HCEC 1CT (cell line): ENCODE measurements at places on chromosomes 6 and 20.
A peak's percentile ranks its signal among the peaks of the same experiment; 100 is the strongest.

DNA sequence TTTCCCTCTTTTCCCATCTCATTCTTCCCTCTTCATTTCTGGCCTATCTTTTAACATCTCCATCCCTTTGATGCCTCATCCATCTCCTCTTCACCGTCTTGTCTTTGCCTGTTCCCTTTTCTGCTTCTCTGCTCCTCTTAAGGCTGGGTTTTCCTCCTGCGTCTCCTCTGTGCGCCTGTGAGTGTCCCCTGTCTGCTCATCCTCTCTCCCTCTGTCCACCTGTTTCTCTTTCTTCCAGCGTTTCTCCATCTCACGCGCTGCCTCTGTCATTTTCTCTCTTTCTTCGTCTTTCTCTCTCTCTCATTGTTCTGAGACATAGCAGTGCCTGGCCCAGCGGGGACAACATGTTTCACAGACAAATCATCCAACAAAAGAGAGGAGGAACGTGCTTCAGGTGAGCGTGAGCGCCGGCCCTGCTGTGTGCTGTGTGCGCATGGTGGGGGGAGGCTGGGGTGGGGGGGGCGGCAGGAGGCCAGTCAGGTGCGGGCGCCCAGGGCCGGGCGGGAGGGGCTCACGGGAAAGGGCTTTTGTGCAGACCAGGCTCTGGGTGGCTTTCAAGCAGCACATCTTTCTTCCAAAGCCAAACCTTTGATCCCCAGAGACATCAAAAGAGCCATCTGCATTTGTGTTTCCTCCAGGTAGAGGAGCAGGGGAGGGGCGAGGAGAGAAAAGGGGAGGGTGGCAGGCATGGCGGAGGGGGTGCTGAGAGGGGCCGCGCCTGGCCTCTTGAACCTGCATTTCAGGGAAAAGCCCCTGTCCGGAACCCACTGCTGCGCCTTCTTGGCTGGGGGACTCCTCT, 121.3 kb downstream of the VEGFA start:
- no peak for DNase-seq

DNA sequence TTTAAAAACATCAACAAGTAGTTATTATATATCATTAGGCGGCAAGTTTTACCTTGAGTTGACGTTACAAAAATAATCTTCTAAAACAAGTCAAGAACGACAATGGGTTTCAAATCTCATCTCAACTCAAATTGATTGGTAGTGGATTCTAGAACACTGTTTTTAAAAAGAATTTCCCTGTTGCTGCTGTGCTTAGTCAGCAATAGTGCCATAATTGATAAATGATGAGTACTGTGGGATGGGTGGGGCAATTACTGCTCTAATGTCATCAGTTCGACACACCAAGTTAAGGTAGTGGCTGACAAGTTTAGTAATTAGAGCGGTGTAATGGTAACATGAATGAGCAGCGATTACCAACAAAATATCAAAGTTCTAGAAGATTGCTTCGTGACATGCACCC, 73.4 kb upstream of the HTR1B start:
- no peak for DNase-seq

- no peak for DNase-seq
Observed at GRCh38 chr6:63730311-63730710, 94.7 kb downstream of the PHF3 start.

DNA sequence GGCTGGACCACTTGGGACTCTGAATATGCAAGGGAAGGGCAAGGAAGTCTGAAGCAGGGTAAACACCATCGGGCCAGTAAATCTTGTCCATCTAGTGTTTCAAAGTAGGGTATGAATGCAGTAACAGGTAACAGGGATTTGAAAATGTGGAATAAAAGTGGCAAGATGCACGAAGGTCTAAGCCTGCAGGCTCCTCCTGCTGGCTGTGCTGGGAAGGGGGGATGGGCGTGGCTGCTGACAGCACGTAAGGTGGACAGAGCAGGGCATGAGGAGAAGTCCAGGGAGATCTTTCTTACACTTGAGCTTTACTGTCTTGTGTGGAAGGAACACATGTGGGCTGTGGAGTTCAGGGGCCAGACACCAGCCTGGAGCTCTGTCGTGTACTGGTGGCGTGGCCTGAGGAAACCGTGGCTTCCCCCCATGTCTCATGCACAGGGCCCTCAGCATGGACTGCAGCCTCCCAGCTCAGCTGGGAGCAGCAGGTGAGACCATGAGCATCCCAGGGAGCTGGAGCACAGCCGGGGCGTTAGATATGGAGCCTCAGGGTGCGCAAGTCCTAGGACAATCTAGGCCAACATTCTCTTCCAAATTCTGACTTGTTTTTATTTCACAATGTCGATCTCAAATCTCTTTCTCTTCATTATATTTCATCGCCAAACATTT, 84.5 kb downstream of the SLC22A23 start:
- no peak for DNase-seq

DNA sequence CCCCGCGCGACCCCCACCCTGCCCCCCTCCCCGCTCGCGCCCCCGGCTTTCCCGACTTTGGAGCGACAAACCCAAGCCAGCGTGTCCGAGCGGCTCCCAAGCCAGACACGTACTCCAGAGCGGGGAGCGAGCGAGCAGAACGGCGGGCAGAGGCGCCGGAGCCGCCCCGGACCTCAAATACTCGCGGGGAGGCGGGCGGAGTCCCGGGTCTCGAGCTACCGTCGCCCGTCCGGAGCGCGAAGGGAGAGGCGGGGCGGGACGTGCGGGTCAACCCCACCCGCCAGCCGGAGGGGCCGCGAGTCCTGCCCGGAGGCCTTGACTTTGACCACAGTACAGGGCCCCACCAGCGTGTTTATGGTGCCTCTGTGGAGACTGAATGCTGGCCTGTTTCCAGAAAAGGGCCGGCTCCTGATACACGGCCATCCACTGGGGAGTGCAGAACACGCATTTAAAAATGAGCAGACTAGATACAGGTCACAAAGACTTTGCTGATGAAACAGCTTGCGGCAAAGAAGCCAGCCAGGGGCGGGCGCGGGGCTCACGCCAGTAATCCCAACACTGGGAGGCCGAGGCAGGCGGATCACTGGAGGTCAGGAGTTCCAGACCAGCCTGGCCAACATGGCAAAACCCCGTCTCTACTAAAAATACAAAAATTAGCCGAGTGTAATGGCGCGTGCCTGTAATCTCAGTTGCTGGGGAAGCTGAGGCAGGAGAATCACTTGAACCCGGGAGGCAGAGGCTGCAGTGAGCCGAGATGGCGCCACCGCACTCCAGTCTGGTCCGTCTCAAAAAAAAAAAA, at the start of gene SERPINB6:
Gene SERPINB6, minus strand, starts transcription at position 148 of the 799 bp plus-strand sequence. CDS start 12,235 bp downstream, outside the sequence.
- peak; percentile 61 for DNase-seq

- no peak for DNase-seq
Observed at GRCh38 chr20:11582060-11582459, 335.6 kb upstream of the BTBD3 start.

DNA sequence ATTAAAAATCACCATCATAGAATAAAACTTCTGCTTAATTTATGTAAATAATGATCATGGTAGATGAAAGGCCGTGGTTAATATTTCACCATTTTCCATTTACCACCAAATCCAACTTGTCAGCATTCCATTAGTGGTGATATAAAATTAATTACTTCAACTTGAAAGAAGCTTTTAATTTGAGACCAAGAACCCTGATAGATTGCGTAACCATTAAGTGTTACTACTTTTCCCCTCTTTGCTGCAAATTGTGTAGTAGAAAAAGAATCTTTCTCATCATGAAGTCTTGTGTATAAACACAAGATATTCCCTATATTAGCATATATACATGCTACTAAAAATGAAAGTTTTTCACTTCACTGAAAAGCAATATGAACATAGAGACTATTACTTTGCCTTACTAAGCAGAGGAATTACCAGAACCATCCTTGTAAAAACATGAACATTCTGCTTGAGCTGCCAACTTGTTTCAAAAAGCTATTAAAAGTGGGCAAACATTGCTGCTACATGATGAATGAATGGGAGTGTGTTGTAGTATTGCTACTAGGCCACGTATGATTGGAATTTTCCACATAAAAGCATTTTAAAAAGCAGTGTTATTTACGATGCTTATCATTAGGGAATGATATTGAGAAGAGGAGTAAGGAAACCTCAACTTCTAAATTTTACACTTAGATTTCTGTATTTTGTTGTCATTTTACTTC, 35.0 kb downstream of the STX11 start:
- DNase-seq: no peak

- DNase-seq: no peak
Observed at GRCh38 chr6:53765270-53765669, 29.5 kb upstream of the LRRC1 start.

DNA sequence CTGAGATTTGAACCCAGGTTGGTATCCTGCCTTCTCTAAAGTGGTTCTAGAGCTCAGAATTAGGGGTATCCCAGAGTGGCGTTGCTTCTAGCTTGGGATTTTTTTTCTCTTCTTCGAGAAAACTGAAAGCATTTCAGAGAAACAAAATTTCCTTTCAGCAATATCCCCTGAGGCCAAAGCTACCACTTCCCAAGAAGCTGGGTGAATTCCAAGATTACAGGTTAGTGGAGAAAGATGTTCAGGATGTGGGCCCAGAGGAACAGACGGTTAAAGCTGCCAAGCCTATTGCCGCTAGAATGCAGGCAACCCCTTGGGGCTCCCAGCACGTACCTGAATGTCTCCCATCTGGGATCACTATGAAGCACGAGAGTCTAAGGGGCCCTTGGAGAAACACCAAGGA, 134.1 kb downstream of the FOXO3 start:
- no peak for DNase-seq

DNA sequence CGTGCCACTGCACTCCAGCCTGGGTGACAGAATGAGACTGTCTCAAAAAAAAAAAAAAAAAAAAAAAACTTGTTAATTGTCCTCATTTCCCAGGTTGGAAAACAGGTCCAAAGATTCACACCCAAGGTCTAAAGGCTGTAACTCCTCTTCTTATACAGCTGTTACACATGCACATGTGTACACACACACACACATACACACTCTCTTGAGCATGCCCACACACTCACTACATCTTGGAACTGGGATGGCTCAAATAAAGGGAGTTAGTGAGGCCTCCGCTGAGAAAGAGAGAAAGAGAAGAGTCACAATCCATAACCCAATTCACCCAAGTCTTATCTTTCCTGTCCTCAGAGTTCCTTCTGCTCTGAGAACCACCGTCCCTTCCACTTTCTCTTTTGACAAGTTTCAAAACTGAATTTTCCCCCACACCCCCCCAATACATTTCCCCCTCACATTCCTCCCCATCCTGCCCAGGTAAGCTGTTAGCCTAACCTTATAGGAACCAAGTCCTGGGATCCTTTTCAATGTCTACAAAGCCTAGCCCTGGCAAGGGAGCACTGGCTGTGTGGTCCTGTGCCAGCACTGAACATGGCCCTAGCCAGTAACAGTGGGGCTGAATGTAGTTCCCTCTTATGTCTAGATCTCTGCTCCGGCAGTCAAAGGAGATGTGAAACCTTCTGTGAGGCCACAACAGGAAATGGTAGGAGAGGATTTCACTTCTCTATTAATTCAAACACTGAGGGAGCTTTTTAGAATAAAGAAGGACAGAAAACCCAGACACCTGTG, 3.2 kb upstream of the HLA-DMB start:
- DNase-seq: no peak

DNA sequence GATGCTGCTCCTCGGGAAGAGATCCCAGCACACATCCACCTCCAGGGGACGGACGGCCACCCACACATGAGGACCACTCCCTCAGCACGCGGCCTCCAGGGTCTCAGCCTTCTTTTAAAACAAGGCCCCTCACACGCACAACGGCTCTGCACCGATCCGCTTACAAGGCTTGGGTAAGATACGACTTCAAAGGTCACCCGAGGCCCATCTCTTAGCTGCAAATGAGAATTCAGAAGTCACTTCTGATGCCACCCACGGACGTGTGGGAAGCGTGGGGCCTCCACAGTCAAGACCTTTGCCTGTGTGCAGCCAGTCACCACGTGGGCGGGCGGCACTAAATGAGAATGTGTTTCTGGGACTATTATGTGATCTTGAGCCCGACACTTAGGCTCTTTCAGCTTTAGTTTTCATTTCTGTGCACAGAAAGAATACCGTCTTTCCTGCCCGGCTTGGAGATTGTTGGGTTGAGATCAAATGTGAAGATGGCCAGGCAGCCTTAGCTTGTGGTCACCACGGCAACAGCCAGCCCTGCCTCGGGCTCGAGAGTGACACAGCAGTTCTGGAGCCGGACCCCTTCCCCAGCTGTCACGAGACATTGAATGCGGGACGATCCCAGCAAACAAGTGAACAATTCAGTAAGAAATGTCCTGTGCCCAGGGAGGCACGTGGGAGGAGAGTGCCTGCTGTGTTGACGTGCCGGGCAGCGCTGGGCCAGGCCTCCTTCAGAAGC, 91.6 kb downstream of the RAMACL start:
- no peak for DNase-seq

DNA sequence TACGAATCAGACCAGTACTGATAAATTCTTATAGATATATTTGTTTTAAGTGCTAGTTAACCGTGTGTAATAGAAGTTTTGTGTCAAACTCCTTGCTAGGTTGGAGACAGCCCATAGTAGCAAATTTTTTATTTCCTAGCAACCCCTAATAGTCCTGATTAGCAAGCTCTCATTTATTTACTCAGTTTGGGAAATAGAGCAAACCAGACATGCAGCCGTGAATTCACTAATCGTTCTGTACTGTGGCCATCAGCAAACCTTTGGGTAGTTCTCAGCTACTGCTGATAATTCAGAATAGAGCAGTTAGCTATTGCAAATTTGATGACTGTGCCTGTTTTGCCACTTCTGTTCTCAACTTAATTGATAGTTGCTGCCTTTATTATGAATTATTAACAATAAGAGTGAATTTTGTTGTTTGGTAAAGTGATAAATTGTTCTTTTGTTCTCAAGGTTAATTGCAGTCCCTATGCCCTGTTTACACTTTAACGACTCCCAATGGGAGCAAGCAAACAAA, 215.8 kb downstream of the GRM1 start:
- no peak for DNase-seq

GRCh38 chr6:67683960-67684359, 951.1 kb upstream of the ADGRB3 start:
- peak; percentile 96 for DNase-seq

GRCh38 chr20:40891351-40891750, 137.3 kb upstream of the TOP1 start:
- no peak for DNase-seq

DNA sequence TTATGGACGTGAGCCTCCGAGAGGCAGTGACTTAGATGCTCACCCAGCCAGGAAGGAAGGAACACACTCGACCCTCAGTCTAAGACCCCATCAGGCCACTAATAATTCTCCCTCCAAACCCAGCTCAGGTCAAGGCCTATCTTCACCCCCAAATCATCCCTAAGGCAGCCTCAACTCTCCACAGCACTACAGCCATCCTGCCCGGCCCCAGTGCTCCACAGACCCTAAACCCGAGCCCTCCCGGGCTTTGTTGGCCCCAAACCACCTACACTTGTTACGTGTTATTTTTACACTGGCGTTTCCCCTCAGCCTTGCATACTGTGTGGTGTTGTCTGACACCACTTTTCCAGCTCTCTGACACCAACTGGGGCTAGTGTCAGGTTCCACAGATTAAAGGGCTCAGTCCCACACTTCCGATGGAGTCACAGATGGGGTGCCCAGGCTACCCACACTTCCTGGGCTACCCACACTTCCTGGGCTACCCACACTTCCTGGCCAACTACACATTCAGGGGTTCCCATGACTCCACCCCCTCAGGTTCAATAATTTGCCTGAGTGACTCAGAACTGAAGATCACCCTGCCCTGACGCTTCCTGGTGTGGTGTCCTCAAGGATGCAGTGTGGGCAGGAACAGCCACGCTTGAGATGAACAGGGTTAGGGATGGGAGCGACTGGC, 25.3 kb downstream of the RBCK1 start:
- peak; percentile 8 for DNase-seq
